ENCODE measurements at places on chromosomes 2 and 18.

- DNase-seq, result peak; percentile 89
Observed at GRCh38 chr2:10072656-10073480, 7.3 kb downstream of the CYS1 start.

DNA sequence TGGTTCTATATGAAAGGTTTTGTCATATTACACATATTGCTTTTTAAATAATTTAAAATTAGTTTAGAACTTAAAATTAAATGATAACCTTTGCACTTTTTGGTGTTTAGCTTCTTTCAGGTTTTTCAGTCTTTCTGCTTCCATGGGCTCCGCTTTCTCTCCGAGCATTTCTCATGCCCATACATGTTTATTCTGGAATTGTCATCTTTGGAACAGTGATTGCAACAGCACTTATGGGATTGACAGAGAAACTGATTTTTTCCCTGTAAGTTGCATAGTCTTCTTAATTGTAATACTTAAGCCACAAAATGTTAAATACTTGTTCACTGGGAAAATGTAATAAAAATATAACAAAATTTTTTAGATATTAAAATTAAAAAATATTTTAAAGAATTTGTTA lies 31.0 kb downstream of the CYBRD1 start:
- DNase-seq, result no peak

GRCh38 chr2:33083699-33084387 lies 137.1 kb downstream of the LTBP1 start:
- DNase-seq, result no peak

DNA sequence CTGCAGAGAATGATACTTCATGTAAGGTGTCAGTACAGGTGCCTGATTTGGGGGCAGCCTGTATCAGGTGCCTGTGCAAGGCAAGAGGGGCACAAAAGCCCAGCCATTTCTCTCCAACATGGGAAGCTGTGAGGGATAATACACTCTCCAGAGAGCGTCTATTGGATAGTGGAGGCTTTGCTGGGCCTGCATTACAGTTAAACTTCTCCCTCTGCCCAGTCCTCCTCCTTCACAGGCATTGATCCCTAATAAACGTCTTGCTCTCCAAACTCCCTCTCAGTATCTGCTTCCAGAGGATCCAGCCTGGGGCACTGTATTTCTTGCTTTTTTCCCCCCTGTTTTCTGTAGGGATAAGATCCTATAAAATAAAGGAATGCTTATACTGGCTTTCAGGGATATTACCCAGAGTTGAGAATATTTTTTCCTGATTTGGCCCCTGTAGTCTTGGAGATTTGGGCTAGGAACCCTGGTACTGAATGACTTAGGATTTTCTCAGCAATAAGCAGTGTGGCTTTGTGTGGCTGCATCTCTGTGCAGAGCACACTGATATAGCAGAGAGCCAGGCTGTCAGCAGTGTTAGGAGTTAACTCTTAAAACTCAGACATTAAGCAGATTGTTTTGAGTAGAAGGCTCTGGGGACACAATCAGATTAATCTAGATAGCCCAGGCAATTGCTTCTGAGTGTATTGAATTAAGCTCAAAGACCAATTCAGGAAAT lies 330.6 kb downstream of the CYRIA start:
- DNase-seq, result no peak

DNA sequence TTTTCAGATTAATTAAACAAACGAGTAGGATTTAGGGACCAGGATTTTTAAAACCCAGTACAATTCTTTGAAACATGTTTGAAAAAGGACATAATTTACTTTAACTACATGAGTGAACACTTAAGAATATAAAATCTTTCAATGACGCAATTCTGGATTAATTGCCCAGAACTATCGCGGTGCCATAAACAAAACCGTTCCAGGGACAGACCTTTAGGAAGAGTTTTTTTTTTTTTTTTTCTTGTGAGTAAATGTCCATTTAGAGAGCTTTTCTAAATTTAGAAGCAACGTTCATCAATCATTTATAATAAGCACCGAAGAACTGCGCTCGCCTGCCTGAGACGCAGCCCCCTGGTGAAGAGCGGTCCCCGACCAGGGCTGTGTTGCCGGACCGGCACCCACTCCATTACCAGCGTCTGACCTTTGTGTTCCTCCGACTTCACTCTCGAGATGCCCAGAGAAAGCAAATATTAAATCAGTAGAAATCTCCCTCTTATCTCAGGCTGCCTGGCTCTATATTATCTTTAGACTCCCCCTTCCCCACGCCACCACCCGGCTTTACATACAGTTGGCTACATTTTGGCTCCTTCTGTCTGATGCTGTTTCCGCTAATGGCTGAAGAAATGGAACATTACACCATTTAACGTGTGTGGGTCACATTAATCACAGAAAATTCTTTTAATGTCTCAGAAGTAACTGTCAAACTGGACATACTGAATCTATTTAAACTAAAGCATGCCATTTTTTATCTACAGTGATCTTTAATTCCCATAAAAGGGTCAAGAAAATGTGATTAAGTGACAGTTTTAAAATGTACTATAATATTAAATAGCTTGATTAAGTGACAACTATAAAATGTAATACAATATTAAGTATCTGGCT lies 364.0 kb upstream of the MEIS1 start:
- no peak for DNase-seq

DNA sequence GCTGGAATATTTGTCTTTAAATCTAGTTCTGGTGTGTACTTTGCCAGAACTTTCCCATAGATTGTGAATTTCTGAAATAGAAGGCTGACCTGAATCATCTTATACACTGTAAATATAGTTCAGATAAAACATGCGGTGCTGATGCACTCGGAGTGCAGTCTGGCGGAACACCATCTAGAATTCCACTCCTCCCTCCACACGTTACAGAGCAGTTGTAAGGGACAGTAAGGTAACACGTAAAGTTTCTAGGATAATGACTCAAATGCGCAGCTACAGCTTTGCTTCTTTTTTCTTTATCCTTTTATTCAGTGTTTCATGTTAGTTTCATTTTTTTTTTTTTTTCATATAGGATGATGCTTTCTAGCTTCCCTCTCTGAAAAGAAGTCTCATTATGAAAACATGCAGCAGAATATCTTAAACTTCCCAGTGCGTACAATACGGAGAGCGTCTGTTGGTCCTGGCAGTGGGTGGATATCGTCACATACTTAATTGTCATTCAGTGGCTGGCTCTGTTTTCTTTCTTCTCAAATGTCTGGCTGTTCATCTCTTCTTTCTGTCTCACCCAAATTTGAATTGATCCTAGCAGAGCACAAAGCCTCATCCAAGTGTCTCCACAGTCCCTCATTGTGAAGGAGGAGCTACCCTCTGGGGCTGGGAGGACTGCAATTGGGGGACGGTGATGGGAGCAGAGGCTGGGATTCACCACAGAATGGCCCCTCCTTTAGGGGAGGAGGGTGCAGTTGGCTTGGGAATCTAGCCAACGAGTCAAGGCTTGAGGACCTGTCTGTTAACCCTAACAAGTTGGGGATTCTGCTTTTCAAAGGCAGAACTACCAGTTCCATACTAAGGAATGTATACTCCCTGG lies 138.8 kb downstream of the MYT1L start:
- no peak for DNase-seq

GRCh38 chr2:54090521-54091117 lies 24.8 kb upstream of the ACYP2 start:
- no peak for DNase-seq

- no peak for DNase-seq
Observed at GRCh38 chr2:85183076-85183475, 49.9 kb downstream of the TCF7L1 start.

DNA sequence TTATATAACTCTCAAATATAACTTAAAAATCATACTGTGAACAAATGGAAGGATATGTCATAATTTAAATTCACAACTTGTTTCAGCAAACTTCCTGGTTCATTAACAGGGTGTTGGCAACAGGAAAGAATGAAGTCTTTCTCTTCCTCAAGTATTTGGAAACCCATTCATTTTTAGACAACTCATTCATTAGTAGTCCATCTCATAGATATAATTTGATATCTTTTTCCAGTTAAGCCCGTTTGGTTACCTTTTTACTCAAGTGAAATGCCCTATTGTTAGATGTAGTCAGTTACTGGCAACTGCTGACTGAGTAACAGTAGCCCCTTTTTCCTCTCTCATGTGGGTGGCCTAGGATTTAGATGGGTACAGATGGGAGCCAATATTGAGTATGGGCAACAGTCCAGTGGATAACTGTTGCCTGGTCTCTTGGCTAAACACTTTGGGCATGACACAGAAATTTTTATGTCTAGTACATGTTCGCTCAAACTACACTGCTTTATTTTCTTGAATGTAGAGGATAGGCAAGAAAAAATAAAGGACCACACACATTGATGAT lies 4.6 kb upstream of the UGP2 start:
- DNase-seq, result no peak

DNA sequence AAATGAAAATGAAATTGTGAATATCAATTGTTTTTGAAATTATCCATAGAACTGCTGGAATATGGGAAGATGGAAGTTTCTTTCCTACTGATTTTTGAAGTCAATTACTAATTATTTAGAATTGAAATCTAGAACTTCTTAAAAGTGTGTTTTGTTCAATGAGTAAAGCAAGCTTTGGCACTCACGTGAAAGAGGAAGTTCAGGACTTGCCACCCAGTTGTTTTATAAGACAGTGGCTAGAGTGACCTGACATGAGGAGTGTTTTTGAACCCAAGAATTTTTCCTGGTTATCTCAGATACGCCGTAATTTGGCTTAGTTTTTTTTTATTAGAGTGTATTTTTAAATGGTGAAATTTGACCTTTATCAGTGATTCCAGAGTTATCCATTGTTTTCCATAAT lies 3.5 kb downstream of the MXD1 start:
- DNase-seq, result peak; percentile 28

DNA sequence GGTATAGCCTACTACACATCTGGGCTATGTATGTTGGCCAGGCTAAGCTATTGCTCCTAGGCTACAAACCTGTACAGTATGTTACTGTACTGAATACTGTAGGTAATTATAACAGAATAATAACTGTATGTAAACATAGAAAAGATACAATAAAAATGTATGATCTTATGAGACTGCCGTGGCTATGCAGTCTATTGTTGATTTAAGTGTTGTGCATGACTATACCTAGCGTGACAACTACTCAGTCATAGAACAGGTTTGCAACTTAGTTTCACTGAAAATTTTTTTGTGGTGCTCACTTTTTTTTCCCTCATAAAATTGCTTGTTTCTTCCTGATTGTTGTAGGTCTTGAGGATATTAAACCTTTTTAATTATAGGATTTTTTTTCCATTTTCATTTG lies 25.9 kb downstream of the KCMF1 start:
- DNase-seq, result no peak

DNA sequence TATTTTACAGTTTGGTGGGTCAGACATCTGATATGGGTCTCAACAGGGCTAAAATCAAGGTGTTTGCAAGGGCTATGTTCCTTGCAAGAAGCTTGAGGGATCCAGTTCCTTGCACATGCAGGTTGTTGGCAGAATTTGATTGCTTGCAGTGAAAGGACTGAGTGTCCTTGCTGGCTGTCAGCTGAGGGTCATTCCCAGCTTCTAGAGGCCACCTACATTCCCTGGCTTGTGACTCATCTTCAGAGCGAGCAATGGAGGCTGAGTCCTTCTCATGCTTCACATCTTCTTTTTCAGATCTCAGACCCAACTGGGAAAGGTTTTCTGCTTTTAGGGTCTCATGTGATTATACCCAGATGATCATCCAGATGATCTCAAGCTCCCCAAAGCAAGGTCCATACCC lies 12.4 kb downstream of the MEX3C start:
- DNase-seq, result no peak
